H4 (cell line): ENCODE measurements at places on chromosomes 11 and 22. TPM values are rescaled to one million over a fixed set of nuclear protein-coding genes. Genes with fewer than 3 reads are reported as not detected.
A peak's percentile ranks its signal among the peaks of the same experiment; 100 is the strongest.

GRCh38 chr11:92136797-92137196, 87.8 kb upstream of the FAT3 start:
- no peak for DNase-seq

GRCh38 chr11:125001079-125001778, 47.2 kb downstream of the CCDC15 start:
- DNase-seq = no peak

- DNase-seq = no peak
These were observed 2.0 kb upstream of the KMT5B start for GRCh38 chr11:68215087-68215445.

DNA sequence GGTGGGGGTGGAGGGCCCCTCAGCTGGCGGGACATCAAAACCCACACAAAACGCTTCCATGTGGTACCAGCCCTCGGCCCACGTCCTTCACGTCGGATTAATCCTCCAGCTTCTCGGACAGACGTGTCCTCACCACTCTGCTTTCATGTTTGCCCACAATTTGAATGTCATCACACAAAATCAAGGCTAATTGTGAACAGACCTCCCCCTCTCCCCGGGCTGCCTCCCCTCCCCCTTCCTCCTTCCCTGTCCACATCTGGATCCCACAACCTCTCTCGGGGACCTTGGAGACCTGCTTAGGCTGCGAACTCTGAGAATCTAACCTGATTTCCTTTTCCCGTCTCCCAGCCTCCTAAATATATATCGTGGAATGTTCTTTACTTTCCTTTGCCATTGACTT, 262.9 kb downstream of the MN1 start:
- no peak for DNase-seq

GRCh38 chr11:66268952-66269905, 790 bp downstream of the RAB1B start:
- DNase-seq = peak; percentile 45

DNA sequence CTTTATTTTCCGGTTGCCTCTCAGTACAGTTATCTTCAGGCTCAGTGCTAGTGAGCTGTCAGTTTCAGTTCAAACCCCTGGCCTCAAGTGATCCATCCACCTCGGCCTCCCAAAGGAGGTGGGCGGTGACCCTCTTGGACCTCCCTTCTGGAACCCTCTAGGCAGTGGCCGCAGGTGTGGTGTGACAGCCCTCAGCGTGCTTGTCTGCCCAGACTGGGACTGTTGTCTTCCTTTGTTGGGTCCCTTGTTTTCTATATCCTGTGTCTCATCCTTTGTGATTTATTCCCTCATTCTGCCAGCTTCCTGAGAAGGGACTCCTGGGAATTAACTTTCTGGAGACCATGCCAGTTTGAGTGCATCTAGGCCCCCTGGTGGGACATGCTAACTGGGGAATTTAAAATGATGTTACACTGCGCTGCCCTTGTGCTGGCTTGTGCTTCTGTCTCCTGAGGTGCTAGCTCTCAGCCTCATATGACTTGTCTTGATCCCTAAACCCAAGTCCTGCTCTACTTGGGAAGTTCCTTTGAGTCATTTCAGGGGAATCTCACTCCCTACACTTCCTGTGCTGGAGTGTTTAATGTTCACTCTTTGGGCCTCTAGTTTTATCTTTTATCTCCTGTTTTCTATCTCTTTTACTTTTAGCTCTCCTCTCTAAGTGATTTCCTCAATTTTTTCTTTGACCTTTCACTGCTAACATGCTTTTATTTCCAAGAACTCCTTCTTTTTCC, 19.4 kb downstream of the MED15 start:
- no peak for DNase-seq

Gene TMEM121B
- total RNA-seq = 0.27 TPM in 1 of 2 replicates, not detected in the other
